ENCODE measurements at places on chromosomes 16 and 17.

DNA sequence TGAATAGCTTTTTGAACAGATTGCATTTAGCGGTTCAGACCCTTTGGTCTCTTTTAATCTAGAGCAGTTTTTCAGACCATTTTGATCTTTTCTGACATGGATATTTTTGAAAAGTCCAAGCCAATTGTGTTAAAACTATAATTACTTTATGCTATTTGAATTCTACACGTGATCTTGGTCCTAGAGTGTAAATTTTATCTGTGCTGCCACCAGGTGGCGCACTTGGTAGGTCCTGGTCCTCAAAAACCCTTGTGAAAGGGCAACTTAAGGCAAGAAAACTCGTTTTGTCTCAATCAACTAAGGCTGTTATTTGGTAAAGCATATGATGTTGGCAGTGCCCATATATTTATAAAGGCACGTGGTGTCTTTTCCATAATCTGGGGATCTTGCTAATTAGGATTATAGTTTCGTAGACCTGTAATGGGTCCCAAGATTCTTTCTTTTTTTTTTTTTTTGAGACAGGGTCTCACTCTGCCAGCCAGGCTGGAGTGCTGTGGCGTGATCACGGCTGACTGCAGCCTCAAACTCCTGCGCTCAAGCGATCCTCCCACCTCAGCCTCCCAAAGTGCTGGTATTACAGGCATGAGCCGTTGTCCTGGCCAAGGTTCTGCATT is 43.9 kb upstream of the TEX2 start:
- peak; percentile 33 for DNase-seq

DNA sequence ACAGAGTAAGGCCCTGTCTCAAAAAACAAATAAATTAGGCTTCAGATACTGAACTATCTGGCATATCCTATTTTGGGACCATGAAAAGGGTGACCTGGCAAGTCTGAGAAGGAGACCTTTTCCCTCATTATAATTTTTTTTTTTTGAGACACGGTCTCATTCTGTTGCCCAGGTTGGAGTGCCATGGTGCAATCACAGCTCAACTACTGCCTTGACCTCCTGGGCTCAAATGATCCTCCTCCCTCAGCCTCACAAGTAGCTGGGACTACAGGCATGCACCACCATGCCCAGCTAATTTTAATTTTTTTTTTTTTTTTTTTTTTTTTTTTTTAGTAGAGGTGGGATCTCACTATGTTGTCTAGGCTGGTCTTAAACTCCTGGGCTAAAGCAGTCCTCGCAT is 37.3 kb downstream of the PLCG2 start:
- DNase-seq = no peak

DNA sequence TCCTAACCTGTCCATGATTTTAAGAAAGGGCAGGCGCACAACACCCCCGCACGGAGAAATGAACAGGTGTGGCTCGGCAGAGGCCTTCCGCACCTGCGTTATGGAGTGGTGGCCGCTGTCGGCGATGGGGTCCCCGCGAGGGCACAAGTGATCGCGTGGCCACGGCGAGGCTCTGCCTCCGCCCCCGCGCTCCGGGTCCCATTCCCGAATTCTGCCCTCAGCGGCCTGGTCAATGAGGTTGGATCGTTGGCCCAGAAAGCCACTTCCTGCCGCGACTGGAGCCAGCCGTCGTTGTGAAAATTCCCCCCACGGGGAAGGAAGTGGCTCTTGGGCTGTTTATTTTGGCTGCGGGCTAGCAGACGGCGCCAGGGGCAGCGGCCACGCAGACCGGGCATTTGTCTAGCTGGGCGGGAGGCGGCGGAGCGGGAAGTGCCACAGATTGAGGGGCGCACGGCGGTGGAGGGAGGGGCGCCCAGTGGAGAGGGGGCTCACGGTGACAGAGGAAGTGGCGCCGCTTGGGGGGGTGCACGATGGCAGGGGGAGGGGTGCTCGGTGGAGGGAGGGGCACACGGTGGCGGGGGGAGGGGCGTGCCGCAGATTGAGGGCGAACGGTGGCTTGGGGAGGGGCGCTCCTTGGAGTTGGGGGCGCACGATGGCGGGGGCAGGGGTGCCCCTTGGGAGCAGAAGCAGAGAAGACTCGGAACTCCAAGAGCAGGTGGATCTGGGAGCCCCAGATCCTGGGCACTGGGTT is 25.0 kb downstream of the MRC2 start:
- no peak for DNase-seq

DNA sequence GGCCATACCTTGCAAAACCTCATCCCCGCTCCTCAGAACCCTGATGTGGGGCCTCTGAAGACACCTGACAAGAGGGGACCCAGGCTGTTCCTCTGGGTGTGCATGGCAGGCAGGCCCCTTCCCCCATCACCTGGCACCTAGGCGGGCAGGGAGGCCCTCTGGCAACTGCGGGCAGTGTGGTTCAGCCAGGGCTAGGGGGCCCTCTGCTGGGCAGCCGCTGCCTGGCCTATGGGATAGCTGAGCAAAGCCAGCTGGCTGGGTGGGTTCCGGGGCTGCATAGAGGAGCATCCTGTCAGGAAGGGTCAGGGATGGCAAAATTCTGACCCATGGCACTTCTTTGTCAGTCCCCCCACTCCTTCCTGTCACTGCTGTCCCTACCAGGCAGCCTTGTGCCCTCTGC is 228.7 kb upstream of the ASIC2 start:
- no peak for DNase-seq

DNA sequence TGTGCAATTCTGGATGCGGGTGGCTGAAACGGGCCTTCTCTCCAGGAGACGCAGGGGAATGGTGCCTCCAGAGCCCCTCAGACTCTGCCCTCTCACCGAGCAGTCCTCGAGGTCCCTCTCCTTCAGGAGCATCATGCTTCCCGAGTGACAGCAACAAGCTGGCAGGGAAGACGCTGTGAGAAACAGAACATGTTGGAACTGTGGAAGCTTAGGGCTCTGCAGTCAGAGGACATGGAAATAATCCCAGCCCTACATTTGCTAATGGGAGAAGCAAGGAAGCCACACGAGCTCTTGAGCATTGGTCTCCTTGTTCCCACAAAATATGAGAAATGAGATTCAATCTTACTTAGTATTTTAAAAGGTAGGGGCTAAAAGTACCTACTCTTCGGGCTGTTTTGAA is 115.0 kb downstream of the DYNLRB2 start:
- DNase-seq = no peak

GRCh38 chr16:877242-878071 is 76.9 kb upstream of the GNG13 start:
- no peak for DNase-seq

DNA sequence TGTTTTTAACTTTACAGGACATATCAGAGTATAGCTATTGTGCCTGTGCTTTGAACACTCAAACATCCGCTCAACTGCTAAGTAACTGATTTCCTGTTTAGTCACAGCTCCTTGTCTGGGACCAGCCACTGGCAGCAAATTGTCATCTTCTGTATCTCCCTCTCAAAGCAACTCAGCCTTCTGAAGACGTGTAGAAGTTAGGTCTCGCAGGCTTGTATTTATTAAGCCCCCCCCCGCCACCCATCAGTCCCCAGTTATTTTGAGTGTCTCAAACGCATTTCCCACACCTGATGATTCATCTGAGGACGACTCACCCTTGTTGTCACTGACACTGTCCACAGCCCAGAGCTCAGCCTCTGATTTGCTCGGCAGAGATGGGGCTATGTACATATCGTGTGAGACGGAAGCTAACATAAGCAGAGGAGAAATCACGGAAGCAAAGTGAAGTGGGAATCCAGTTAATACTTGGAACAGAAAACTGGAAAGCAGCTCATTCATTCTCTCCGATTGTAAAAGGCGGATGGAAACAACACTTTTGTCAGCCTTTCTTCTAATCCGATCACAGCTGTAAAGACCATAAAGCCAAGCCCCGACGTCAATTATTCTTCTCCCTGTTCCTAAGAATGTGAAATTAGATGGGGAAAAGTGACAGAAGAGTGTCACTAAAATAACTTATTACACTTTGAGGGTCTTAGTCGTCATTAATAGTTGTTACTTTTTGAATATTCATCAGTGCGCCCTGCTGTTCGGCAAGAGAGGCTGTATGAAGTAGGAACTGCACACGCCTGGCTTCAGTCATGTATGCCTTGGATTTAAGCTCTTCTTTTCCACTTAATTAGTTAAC is 64.2 kb downstream of the PITPNC1 start:
- DNase-seq = peak; percentile 45

DNA sequence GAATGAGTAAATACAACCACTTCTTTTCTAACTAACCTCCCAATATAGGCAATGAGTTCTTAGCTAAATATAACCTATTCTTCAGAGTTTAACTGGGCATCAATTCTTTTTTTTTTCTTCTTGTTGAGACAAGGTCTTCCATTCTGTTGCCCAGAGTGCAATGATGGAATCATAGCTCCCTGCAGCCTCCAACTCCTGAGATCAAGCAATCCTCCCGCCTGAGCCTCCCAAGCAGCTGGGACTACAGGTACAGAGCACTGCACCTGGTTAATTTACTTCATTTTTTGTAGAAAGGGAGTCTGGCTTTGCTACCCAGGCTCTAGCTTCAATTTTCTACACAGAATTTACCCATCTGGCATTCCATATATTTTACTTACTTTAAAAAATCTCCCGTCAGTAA is 1.1 kb downstream of the METTL16 start:
- no peak for DNase-seq

GRCh38 chr16:30954993-30955392 is 2.6 kb upstream of the SETD1A start:
- DNase-seq = no peak

DNA sequence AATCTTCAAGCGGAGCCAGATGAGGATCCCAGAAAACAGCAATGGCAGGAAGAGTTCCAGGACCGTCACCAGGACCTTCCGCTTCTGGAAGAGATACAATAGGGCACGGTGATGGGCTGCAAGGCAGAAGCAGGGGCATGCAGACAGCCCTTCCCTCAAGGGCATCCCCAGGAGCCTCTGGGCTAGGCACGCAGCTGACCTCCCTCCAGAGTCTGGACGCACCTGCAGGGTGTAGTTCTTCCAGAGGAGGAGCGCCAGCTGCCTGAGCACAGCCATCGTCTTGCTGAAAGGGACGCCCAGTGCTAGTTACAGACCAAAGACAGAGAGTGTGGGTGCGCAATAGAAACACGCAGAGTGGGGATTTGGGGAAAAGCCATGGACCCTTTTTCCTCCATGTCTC is 14.3 kb downstream of the ABCA3 start:
- no peak for DNase-seq

All from activated naive CD8-positive, alpha-beta T cell treated with anti-CD3 and anti-CD28 coated beads, Interleukin-2, amount 50 U/mL, for 16 hours (primary cell).